ENCODE measurements at places on chromosomes 4 and X.

DNA sequence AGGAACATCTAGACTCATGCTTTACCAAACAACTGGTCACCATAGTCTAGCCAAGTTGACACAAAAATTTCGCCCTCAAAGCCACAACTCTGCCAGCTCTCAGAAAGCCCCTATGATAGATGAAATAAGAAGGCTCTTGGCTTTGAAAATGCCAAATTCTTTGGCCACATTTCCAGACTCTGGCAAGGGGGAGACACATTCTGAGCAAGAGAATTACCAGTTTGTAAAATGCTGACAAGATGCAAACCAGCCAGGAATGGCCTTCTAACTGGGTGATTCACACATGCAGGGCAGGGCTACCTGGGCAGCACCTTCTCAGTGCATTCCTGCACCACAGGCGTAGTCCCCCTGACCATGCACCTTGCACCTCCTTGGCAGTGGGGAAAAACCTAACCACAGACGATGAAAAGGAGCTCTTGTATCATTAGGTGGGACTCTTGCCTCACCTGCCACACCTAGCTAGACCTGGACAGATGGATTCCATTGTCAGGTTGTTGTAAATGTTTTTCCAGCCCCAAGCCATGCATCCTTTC, 77.4 kb upstream of the CPEB2 start:
- DNase-seq = no peak

- DNase-seq = no peak
Observed at GRCh38 chr4:37914539-37914938, 23.7 kb downstream of the TBC1D1 start.

GRCh38 chr4:144298519-144298918, 158.0 kb upstream of the GYPA start:
- DNase-seq = no peak

DNA sequence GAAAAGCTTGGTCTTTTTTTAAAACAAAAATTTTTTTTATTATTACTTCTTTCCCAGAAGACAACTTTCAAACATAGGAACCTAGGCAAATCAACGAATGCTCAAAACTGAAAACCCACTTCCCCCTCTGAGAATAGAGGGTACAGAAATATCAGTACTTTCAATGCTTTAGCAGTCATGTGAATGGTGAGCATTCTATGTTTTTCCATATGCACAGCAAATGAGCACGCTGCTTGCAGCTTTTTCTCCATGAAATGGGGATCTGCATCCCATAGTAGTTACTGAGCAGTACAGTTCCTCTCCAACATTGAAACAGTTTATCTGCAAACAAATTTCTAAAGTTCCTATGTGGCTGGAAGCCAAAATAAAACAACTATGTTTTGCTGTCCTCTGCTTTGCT, 108.4 kb upstream of the BMP2K start:
- no peak for DNase-seq

DNA sequence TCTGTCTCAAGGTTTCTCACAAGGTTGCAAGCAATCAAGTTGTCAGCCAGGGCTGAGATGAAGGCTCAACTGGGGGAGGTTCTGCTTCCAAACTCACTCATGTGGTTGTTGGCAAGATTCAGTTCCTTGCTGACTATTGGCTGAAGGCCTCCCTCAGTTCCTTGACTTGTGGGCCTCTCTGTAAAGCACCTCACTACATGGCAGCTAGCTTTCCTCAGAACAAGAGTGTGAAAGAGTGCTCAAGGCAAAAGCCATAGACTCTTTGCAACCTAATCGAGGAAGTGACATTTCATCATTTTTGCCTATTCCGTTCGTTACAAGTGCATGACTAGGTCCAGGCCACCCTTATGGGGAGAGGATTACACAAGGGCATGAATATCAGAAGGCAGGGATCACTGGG, 52.0 kb downstream of the CXorf58 start:
- no peak for DNase-seq

DNA sequence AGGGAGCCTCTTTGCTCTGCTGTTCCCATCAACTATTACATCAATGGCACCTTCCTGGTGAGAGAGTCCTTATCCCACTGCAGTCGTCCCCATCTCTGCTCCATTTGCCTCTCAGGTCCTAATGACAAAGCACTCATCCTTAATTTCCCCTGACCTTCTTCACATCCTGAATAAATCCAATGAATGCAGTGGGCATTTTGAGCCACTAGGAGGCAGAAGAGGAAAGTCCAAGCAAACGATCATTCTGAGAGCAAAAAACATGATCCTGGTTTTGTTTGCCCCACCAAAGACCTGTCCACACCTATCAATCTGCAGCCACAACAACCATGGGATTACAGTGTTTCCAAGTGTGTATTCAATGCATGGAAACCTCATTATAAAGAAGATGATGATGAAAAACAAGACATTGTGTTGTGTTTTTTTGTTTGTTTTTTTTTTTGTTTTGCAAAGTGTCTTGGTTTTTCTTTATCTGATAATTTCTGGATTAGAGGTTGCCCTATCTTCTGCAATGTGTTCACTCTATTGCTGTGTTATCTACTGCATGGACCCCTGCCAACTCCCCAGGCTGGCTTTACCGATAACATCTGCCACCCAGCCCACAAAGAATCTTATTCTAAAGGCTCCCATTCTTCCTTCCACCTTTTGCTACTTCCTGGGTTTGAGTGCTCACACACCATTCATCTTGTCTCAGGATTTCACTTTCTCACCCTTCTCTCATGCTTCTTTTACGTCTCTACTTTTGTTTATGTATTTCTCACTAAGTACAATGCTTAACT, 207.2 kb downstream of the NLGN4X start:
- DNase-seq = no peak

DNA sequence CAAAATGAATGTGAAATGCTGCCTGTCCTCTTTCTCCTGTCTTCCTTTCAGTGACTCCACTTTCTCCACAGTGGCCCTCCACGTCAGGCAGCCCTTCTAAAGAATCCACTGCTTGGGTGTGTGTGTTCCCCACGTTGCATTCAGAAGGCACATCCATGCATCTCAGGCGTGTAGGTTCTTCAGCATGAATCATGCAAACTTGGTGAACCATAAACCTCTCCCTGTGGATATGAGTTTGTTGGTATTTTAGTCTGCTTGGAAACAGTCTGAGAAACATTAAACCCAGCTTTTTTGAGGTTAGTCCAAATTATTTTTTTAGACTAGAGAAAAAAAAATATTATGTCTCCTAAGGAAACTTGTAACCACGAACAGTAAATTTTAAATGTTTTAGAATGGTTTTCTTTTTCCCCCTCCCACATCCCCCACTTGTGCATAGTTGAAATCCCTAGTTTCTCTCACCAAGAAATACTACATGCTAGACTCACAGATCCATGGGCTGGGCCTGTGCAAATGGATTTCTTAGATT, 251.6 kb downstream of the CBR4 start:
- DNase-seq = no peak
